GM13976 (cell line): ENCODE measurements at places on chromosomes 11 and 22.

DNA sequence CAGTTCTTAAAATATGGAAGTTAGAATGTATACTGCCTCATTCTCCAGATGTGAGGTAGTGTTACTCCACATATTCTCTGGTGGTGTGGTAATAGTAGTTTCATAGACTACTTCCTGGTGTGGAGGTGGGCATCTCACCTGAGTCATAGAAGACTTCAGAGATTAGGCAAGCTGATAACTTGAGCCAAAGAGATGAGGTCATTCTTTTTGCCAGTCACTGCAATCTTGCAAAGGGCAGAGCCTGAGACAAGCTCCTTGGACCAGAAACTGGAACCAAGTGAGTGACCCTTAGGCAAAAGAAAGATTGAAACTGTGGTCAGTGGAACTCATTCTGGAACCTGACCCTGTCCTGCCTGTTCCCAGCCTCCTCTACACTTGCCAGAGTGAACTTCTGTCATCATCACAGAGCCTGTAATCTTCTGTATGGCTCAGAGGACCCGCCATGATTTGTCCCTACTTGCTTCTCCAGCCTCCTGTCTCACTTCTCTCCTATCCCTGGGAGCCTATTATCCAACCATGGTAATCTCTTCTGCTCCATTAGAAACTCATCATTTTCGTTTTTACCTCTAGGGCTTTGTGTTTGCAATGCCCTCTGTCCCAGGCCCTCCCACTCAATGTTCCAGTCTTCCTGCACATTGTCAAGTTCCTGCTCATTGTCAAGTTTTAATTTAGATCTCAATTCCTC is 10.6 kb upstream of the CCDC83 start:
- no peak for DNase-seq

DNA sequence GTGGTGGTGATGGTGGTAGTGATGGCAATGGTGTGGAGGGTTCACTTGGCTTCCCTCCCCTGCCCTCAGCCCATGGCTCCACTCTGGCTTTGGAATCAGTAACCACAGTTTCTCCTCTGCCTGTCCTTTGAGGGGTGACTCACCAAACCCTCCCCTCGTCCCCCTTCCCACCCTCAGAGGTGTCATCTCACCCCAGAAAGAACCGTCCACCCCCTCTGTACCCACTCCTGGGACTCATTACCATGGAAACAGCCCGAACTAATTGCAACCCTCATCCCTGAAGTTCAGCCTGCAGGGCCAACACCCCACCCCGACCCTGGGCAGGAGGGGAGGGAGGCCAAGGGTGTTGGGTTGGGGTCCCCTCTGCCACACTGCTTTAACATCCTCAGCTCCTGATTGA is 26.6 kb downstream of the PHLDB1 start:
- no peak for DNase-seq

DNA sequence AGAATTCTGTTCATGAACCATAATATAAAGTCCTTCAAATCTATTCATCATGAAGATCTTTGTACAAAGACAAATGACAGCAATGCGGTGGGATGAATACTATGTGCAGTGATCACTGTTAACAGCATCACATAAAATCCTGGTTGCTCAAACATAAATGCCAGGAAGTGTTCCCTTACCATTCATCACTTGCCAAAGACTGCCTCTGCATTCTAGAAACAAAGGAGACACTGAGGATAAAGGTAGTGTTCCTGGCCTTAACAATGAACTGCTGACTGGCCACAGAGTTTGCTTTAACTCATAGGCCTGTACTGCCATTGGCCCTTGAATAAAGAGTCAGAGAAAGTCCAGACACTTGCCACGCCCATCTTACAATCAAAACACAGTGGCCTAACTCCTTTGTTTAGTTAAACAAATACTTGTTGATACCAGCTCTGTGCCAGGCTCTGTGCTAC is 29.5 kb downstream of the C2CD3 start:
- no peak for DNase-seq

DNA sequence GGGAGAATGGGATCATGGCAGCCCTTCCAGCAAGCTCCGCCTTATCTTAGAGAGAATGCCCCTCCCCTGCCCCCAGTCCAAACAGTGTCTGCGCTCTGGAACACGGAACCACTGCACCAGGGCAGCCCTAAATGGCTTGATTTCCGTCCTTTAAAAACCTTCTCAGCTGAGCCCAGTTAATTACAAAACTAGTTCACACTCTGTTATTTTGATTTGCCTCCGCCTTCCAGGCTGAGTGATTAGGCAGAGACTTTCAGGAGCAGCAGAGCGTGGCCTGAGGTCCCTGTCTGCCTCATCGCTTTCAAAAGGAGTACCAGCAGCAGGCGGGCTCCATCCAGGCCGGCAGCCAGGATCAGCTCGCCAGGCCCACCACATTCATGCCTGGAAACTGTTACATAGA is 313.0 kb downstream of the BRD1 start:
- DNase-seq = no peak

DNA sequence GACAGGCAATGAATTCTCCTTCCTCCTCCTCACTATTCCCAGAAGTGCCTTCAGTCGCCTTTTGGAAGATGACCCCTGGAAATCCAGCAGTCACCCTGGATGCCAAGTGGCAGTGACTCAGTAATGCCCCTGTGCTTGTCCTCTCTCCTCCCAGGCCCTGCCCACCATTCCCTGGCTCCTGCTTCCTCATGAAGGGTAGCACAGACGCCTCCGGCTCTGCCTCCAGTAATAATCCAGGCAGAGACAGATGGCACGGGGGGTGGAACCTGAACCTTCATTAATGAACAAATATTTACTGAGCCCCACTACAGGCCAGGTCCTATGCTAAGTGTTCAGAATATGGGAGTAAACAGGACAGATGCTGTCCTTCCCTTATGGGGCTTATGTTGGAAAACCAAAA is 23.2 kb downstream of the SYT13 start:
- no peak for DNase-seq

DNA sequence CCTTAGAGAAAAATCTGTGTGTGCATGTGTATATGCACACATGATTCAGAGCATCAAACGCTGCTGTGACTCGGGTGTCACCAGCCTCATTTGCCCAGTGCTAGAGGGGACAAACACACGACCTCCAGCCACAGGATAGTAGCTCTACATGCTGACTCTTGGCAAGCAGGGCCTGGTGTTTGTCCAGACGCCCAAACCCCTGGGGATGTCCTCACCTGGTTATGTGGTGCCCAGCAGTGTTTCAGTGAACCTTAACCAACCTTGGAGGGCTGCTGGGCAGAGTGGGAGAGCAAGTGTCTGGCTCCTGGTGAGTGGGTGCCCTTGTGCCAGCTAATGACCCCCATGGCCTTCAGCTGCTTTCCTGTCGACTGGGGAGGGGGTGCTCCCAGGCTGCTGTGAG is 26.7 kb downstream of the IGLL1 start:
- DNase-seq = no peak

DNA sequence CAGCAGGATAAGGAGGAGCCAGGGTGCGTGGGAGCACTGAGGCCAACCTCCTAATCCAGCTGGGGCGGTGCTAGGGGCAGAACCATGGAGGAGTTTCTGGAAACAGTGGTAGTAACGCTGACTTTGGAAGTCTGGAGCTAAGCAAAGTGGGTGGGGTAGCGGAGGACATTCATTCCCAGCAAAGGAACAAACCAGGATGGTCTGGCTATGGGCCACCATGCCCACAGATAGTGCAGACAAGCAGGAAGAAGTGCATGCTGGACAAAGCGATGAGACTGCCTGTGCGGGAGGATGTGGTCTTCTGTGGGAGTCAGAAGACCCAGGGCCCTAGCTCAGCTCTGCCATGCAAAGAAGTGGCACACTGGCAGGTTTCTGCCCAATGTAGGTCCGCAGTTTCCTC is 71.6 kb upstream of the CSNK2A3 start:
- no peak for DNase-seq

DNA sequence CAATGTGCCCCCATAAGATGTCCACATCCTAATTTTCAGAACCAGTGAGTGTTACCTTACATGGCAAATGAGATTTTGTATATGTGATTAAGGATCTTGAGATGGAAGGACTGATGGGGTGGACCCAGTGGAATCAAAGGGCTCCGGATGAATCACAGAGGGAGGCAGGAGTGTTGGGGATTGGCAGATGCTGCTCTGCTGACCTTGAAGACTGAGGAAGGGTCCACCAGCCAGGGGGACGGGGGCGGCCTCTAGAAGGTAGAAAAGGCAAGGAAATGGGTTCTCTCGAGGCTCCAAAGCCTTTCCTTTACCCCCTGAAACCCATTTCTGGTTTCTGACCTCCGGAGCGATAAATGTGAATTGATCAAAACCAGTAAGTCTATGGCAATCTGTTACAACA is 18.8 kb downstream of the TMEM218 start:
- DNase-seq = no peak

DNA sequence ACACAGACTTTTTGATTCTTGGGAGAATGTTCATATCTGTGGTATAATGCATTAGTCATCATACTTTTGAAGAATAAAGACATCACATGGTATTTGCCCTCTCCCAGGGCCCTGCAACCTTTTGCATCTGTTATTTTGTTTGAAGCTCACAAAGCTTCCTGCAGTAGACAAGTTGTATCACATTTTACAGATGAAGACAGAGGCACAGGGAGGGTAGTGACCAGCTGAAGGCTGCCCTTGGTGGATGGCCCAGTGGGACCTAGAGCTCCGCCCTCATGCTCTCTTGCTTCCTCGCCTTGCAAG is 66.4 kb downstream of the UBASH3B start:
- no peak for DNase-seq

GRCh38 chr11:44247508-44247907 is 62.4 kb downstream of the ALX4 start:
- no peak for DNase-seq

GRCh38 chr11:80330264-80330663 is 889.4 kb upstream of the TENM4 start:
- DNase-seq = no peak

DNA sequence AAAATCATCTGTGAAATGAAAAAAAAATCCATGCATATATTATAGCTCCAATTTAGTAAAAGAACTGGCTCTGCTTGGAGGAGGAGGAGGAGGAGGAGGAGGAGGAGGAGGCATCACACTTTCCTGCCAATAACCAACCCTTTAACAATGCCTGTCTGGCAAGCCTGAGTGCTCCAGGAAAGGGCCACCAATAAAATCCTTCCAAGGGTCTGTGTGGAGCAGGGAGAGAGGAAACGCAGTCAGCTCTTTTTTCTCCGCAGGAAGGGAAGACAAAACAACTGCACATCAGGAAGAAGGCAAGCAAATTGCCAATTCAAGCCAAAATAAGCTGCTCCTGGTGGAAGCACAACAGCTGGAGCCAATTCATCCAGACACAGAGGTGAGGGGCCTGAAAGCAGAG is 139.0 kb downstream of the KCNC1 start:
- no peak for DNase-seq

DNA sequence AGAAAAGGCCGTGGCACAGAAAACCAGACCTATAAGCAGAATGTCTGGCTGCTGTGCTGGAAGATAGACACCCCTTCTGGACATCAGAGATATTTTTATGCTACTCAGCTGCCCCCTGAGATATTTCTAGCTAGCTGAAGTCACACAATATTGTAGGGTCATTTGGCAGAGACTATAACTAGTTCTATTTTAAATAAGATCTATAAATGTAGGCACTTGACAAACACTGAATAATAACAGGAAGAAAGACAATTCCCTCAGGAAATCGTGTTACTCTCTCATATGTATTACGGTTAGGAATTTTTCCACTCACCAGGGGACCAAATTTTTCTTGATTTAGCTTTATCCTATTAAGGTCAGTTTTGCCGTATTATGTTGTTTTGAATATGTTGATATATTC is 845.4 kb downstream of the OPCML start:
- DNase-seq = no peak

DNA sequence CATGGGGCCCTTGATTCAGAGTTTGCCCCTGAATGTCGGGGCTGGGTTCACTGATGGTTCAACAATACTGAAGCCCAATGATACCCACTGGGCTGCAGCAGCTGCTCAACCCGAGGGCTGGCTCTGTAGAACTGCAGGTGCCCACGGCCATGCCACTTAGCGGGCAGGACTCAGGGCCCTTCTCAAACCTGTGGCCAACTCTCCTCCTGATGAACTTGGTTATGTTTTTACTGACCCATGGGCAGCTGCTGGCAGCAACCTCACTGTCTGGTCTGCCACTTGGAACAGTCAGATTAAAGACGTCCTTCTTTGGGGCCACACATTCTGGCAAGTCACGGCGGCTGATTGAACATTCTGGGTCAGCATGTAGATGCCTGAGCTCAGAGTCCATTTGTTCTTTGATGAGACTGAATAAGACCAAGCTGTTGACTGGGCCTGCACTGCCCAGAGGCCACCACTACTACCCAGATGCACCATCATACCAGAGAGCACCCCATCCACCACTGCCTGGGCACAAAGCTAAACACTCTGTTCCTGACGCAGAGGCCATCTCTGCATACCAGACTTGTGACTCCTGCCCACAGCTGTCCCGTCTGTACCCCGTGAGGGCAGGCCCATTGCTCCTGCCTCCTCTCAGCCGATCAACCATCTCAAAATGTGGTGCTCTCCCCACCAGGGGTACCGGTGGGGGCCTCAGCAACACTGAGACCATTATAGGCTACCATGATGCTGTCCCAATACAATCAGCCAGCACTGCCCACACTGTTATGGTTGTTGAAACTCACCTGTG is 67.8 kb downstream of the SHANK2 start:
- no peak for DNase-seq

DNA sequence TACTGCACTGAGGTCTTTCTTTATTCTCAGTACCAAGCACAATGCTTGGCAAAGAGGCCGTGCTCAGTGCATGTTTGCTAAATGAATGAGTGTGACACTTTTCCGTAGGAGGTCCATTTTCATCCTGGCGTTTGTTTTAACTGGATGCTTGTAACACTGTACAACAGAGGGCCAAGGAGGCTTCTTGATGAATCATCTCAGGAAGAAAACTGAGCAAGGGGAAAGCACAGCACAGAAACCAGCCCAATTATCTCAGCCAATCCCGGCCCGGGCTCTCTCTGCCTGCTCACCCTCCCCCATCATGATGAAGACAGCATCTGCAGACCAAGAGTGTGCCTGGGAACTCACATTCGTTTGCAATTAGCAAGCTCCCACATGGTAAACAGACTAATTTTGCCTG is 570.3 kb downstream of the OPCML start:
- no peak for DNase-seq

DNA sequence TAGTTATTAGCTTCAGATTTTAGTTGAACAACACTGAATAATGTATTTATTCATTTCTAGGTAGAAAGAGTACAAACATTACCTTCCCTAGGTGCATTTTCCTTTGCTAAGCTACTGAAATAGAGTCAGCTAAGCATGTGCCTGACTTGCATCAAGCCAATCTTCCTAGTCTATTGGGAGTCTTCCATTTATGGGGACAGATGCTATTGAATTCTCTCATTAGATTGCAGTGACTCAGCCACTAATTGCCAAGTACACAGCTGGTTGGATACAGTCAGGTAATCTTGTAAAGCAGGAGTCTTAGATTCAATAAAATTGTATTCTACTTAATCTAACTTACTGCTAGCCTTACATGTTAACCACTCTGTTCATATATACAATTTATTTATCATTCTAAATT is 55.2 kb upstream of the RPS13 start:
- no peak for DNase-seq

GRCh38 chr11:33617672-33618350 is 82.8 kb downstream of the C11orf91 start:
- DNase-seq = no peak

- DNase-seq = no peak
These were observed 20.1 kb upstream of the CARS1 start for GRCh38 chr11:3077189-3077836.

GRCh38 chr11:24560324-24560723 is 63.5 kb downstream of the LUZP2 start:
- no peak for DNase-seq
